ENCODE measurements at places on chromosomes 1 and 21. TPM values are rescaled to one million over a fixed set of nuclear protein-coding genes. Genes with fewer than 3 reads are reported as not detected.

The LEFTY2 gene
- not detected for total RNA-seq

The FAM72D gene
- 7.3 TPM for total RNA-seq

The RAD54L gene
- 12.7 TPM for total RNA-seq

The DPT gene
- total RNA-seq: 75.6 TPM

The FAM131C gene
- total RNA-seq: 0.20 TPM

The KRTAP19-8 gene
- total RNA-seq: not detected

The MAN1C1 gene
- total RNA-seq: 2.8 TPM

The C1orf185 gene
- not detected for total RNA-seq

The SLC25A44 gene
- 8.3 TPM for total RNA-seq

The RASAL2 gene
- total RNA-seq: 5.6 TPM

The XCL1 gene
- total RNA-seq: not detected

The CGN gene
- total RNA-seq: under 0.01 TPM

The TP73 gene
- total RNA-seq: not detected

The CCDC185 gene
- not detected for total RNA-seq

The AHCYL1 gene
- total RNA-seq: 47.5 TPM

The THEM5 gene
- total RNA-seq: not detected

Data from RPMI7951 (cell line).